Caudate nucleus (tissue), 63 donors: ENCODE measurements at places on chromosomes 7 and 10.

- no peak for DNase-seq
These were observed 572 bp upstream of the BHLHA15 start for GRCh38 chr7:98210513-98211220.

DNA sequence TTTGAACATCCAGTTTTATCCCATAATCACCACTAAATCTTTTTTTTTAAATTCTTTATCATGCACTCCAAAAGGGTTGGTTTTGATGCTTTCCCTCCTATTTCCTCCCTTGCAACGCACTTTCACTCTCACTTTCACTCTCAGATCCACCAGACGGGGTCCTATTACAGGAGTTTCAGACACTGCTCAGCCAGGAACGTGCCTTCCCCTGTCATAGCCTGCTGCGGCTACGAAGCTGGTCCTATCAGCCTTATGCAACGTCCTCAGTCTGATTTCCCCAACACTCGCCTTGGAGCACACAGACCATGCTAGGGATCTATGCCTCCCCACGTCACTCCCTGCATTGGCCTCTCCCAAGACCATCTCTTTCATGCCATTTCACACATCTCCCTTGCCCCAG is 23.4 kb downstream of the ZPBP start:
- no peak for DNase-seq

- DNase-seq: no peak
These were observed 61.8 kb upstream of the DKK1 start for GRCh38 chr10:52252307-52252706.

DNA sequence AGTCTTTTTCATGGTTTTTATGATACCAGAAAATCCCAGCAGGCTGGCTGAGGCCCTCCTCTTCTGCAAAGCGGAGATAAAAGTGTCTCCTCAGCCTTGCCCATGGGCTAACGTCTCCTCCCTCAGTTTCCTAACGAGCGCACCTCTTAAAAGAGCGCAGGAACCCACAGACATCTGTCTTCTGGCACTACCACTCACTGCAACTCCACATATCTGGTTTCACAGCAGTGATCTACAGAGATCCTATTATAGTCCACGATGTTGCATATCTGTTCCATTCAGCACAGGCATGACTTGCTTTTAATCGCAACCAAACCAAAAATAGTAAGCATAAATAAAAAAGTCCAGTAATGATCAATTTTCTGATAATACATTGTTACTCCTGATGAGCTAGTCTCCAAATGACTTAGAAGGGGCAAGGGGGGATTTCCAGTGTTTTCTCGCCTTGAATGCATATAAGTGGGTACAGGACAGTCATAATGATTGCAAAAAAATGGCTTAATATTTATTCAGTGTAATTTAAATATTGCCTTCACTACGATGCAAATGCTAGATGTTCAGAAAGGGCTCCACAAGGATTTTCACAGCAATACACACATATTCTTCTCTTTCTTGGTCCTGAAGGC is 20.9 kb downstream of the ANKRD22 start:
- no peak for DNase-seq

DNA sequence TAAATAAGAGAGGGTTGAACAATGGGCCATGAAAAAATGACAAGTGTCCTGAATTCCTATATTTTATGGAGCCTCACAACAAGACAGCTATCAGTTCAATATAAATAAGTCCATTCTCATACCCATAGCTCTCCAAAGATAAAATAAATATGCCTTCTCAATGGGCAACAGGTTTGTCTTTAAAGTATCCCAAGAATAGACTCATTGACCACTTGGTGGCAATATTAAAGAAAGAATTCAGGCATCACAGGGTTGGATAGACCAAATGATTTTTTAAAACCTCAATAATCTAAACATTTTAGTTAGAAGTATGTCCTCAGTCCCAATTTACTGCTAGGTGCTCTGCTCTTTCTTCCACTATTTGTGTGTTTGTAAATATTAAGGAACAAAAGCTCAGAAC is 165.1 kb upstream of the WNT16 start:
- no peak for DNase-seq

GRCh38 chr7:70390251-70390650 is 741.7 kb upstream of the GALNT17 start:
- DNase-seq: no peak

DNA sequence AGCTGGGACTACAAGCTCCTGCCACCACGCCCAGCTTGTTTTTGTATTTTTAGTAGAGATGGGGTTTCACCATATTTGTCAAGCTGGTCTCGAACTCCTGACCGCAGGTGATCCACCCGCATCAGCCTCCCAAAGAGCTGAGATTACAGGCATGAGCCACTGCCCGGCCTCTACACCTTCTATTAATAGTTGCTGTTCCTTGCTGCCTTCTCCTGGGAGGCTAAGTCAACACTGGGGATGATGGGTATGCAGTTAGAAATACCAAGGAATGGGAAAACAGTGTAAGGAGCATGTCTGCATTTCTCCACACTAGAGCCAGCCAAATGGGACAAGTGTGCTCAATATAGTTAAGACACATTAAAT is 97.3 kb upstream of the PDLIM1 start:
- DNase-seq: no peak

- DNase-seq: no peak
These were observed 18.1 kb upstream of the LIPK start for GRCh38 chr10:88687853-88688467.

GRCh38 chr10:70903262-70903921 is 15.0 kb upstream of the PCBD1 start:
- no peak for DNase-seq
